ENCODE measurements at places on chromosomes 1 and 21.

GRCh38 chr1:181739214-181739613 is 255.9 kb downstream of the CACNA1E start:
- DNase-seq = no peak

GRCh38 chr1:119133987-119134386 is 6.5 kb downstream of the WARS2 start:
- DNase-seq = no peak

GRCh38 chr1:17826165-17826488 is 71.0 kb downstream of the ACTL8 start:
- peak; percentile 84 for DNase-seq

DNA sequence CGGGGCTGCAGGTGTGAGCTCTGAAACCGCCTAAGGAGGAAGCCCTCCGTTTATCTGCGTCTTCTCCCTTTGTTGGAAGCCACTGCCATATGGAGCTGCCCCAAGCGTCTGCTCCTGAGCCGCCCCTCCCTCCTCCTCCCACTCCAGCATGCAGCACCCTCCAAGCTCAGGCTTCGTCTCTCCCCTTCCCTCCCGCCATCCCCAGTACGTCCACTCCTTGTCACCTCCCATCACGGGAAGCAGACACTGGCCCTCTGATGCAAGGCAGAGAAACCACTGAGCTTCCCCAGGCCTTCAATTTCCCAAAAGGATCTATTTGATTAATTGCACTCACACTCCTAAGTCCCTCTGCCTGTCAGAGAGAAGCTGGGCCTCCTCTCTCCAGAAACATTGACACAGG is 52.5 kb downstream of the NFASC start:
- no peak for DNase-seq

- DNase-seq = no peak
Measured at GRCh38 chr1:62882201-62883104, 98.5 kb downstream of the ATG4C start.

Measured in K562 (cell line).